Renal pelvis (tissue), 12 donors: ENCODE measurements at places on chromosomes 2 and 18. TPM values are rescaled to one million over a fixed set of nuclear protein-coding genes. Genes with fewer than 3 reads are reported as not detected.

GRCh38 chr2:145690183-145690778, 1170.4 kb upstream of the ZEB2 start:
- DNase-seq, result no peak

Gene NAT8
- polyA plus RNA-seq, result 32.3 TPM

DNA sequence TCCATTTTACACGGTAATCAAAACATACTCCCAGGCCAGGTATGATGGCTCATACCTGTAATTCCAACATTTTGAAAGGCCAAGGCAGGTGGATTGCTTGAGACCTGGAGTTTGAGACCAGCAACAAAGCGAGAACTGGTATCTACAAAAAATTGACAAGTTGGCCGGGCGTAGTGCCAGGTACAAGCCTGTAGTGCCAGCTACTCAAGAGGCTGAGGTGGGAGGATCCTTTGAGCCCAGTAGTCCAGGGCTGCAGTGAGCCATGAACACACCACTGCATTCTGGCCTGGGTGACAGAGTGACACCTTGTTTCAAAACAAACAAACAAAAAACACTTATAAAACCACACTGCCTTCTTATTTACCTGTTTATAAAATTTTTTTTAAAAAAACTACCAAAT, 80.8 kb downstream of the GAREM1 start:
- DNase-seq, result no peak

DNA sequence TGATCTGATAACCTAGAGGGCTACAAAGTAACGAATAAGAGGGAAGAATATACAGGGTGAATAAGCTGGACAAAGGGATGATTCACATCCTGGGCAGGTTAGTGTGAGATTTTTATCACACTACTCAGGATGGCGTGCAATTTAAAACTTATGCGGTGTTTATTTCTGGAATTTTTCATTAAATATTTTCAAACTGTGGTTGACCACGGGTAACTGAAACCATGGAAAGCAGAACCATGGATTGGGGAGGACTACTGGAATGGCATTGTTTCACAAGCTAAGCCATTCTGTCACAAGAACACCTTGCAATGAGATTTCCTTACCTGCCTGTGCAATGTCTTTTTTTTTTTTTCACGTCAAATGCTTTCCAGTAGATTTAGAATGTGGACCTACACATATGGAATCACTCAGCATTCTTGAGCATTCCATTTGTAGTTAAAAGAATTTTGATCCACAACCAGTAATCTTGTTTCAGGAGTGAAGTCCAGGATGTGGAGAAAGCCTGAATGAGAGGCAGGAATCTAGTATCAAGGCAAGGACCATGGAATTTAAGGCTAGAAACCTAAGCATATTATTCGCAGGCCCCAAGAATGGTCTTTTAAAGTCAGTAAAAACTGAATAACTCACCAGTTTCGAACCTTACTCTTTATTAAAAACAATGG, 8.0 kb upstream of the CDK15 start:
- no peak for DNase-seq

Gene SPATA3
- polyA plus RNA-seq, result not detected

DNA sequence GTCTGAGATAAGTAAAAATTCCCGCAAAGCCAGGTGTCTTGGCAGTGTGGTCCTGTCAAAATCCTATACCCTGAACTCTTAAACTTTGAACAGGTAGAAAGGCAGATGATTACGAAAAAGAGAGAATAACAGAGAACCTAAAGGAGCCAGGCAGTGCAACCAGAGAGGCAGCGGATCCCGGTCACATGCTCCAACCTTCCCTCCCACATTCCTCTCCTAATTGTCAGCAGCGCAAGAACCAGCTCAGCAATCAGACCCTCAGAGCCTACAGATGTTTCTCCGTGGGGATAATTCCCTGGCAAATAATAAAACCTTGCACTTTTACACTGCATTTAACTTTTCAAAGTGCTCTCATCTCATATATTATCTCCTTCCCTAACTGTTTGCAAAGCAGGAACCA, 124.8 kb downstream of the EPHA4 start:
- DNase-seq, result no peak

DNA sequence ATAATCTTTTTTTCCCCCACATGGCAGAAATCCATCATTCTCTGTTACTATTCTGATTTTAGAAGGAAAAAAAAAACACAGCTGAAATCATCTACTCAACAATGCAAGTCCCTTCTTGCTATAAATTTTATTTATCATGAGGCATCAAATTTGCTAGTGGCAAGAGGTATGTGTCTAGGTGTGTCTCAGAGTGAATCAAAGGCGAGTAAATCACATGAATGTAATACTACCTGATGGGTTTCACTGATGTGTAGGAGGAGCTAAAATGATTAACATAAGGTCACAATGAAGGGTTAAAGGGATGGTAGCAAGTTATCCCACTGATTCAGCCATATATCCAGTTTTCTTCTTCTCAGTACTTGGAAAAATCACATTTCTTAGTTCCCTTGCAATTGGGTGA, 24.5 kb upstream of the PELI1 start:
- DNase-seq, result no peak

- no peak for DNase-seq
Measured at GRCh38 chr2:154338352-154338967, 360.0 kb upstream of the KCNJ3 start.

Gene ARL4C
- 52.2 TPM for polyA plus RNA-seq

Gene HTR2B
- polyA plus RNA-seq, result 7.3 TPM

DNA sequence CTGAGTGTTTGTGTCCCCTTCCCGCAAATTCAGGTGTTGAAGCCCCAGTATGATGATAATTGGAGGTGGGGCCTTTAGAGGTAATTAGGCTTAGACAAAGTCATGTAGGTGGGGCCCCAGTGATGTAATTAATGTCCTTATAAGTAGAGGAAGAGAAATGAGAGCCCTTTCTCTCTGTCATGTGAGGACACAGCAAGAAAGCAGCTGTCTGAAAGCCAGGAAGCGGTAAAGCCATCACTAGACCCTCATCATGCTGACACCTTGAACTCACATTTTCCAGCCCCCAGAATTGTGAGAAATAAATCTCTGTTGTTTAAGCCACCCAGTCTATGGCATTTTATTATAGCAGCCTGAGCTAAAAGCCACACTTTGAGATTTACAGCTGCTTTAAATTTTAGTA, 1580.0 kb downstream of the LRP1B start:
- DNase-seq, result peak; percentile 12

- no peak for DNase-seq
Measured at GRCh38 chr2:129806990-129807389, 172.5 kb upstream of the RAB6C start.

DNA sequence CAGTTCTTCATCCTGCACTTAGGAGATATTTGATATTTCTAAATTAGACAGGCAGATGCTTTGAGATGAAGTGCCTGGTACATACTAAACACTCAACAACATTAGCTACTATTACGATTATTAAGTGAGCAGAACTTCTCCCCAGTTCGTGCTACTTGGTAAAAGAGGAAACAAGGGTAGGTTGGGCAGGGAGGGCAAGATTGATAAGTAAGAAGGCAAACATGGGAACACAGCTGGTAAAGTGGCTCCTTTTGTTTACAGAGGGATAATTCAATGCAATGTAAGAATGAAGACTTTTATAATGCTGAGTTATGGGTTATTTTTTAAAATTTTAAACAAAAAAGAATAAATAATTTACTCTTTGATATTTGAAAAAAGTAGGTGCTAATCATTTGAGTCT, 15.9 kb upstream of the WIPF1 start:
- no peak for DNase-seq

Gene KCNF1
- polyA plus RNA-seq, result 1.8 TPM

GRCh38 chr18:52009958-52010357, 330.0 kb upstream of the DCC start:
- no peak for DNase-seq

Gene ASAP2
- polyA plus RNA-seq, result 57.3 TPM

DNA sequence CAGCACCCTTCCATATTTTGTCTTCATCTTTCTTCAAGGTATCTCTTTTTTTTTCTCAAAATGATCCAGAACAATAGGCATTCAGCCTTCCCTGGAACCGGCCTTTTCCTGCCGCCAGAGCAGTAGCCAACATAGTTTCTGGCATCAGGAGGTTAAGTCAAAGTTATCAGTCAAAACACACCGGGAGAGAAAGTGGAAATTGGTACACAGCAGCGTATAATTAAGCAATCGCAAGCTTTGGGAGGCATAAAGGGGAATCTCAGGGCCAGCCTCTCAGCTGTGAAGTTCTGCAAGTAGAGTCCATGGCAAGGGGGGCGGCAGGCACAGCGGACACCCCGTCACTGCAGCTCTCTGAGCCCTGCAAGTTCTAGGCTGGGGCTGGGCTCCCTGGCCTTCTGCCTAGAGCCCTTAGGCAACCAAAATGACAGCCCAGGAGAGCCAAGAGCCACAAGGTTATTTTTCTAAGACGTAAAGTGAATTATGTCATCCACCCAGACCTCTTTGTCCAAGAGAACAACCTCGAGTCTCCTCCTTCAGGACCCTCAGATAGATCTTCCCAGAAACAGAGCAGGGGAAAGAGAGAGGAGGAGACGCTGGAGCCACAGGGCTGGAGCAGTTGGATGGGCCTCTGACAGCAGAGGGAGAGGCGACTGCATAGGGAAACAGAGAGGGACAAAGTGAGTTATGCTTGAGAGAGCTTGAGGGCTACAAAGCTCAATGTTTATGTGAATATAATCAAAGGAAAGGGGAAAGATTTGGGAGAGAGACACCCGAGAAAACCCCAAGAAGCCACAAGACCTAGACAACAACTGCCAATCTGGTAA, 114.7 kb downstream of the BCL2L11 start:
- DNase-seq, result no peak

- no peak for DNase-seq
Measured at GRCh38 chr2:50726186-50726585, 305.7 kb downstream of the NRXN1 start.

DNA sequence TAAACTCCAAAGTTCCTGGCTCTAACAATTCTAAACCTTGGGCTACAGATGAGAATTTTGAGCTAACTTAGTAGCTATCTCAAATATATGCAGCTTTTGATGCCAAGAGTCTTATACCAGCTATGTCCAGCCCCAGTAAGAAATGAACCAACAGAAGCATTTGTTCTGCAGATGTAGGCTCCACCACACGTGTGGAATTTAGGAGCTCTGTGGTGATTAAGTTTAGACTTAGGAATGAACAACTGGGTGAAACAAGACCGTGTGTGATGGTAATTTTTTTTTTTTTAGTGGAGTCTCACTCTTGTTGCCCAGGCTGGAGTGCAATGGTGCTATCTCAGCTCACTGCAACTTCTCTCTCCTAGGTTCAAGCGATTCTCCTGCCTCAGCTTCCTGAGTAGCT, 179.7 kb downstream of the ANKRD30B start:
- no peak for DNase-seq

DNA sequence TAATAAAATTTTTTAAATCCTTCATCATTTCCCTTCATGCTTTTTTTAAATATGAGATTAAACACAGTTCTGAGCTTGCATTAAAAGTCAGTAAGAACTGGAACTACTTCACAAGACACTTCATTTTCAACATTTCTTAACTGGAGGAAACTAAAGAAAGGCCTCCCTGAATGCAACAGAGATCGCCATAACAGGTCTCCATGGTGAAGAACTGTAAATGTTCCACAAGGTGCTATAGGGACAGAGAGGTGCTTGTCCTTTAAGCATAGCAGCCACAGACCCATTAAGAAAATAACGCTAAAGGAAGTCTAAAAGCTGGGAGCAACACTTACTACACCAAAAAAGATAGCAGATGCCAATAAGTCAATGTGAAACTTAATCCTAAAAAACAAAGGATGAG, 8.5 kb downstream of the STAM2 start:
- no peak for DNase-seq

Gene CHRNA1
- polyA plus RNA-seq, result 0.93 TPM

Gene USP40
- polyA plus RNA-seq, result 58.7 TPM

Gene IL1RN
- 2.9 TPM for polyA plus RNA-seq

Gene TUBA4B
- 0.89 TPM for polyA plus RNA-seq

- no peak for DNase-seq
Measured at GRCh38 chr2:8520791-8521344, 161.0 kb upstream of the ID2 start.

GRCh38 chr2:150532879-150533278, 45.4 kb upstream of the RND3 start:
- no peak for DNase-seq

DNA sequence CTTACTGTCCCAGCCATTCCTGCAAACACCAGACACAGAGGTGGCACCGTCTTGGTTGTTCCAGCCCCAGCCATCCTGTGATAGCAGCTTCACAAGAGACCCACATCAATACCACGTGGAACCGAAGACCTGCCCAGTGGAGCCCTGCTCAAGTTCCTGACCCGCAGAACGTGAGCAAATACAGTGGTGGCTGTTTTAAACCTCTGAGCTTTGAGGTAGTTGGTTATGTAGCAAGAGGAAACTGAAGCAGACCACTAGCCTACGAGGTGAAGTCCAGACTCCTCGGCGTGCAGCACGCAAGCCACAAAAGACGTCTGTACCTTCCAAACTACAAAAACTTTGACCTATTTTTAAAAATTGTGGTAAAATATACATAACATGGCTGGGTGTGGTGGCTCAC, 96.1 kb upstream of the ODC1 start:
- no peak for DNase-seq

GRCh38 chr2:102967451-102967850, 205.6 kb downstream of the TMEM182 start:
- no peak for DNase-seq

DNA sequence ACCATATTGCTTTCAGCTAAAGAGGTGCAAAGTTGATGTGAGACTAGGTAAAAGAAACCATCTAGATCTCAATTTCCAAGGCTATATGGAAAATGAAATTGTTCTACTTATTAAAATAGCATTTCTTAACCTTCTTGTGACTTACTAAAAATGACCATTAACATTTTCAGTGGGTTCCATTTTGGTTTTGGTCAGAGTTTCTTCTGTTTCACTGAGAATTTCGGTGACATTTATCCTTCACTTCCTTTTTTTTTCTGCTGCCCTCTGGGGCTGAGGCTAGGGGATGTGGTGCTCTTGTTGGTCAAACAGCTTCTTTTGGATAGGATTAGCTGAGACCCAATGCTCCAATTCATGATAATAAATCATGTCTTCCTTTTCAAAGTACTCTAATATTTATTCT, 44.3 kb upstream of the REL start:
- DNase-seq, result no peak

Gene RHBDD1
- polyA plus RNA-seq, result 30.2 TPM

Gene TMEM247
- not detected for polyA plus RNA-seq

DNA sequence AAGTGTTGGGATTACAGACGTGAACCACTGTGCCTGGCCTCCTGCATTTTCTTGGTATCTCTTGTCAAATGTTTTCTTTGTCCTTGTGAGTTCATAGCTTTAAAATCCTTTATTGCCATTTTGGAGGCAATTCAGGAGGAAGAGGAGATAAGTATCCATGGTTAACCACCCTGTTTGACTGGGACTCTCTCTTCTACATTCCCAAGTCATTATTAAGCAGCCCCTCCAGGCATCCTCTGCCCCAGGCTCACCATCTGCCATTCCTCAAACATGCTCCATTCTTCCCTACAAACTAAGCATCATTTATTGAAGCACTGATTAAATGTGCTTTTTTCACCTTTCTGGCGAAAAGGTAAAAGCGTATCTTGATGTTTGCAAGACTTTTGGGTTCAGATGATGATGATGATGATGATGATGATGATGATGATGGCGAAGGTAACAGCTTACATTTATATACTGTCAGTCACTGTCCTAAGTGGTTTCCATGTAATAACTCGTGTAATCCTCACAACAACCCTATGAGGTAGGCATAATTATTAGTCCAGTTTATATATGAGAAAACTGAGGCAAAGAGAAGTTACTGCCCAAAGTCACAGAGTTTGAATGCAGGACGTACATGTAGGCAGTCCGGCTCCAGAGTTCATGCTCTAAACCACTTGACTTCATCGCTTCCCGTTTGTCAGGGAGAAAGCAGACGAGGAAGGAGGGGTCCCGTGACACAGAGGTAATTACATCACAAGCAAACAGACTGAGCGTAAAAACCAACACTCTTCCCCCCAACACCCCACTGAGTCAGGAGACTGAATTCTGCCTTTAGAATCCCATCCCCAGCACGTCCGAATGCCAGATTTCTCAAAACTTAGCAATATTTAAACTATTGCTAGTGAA, 69.7 kb upstream of the ACKR3 start:
- no peak for DNase-seq
